ENCODE measurements at places on chromosomes 1 and 21.

DNA sequence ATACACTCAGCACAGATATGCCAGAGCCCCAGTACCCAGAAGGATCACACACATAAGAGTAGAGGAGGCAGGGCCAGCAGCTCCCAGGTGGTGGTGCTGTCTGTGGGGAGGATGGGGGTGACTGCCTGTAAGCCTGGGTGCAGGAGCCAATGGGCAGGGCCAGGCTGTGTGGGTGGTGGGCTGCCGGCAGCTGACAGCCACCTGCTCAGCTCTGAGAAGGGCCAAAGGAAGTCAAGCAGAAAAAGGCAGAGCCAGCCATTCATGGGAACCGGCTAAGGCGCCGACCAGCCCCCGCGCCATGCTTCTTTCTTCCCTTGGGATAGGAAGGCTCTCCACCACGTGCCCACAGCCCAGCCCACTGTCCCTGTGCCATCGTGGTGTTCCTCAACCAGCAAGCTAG is 14.1 kb downstream of the PIK3C2B start:
- no peak for DNase-seq

DNA sequence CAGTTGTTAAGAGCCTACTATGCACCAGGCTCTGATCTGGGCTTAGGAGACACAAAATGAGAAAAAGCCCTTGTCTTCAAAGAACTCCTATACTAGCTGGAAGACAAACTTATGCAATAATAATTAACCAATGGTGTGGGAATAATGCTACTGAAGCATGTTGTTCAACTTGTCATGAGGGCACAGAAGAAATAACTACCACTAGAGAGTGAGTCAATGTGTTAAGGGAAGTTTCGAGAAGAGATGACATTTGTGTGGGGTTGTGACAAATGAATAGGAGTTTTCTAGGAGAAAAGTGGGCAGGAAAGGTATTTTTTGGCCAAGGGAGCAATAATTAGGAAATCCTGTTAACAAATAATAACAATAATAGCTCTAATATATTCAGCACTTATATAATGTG is 205.0 kb downstream of the PDE4B start:
- no peak for DNase-seq

DNA sequence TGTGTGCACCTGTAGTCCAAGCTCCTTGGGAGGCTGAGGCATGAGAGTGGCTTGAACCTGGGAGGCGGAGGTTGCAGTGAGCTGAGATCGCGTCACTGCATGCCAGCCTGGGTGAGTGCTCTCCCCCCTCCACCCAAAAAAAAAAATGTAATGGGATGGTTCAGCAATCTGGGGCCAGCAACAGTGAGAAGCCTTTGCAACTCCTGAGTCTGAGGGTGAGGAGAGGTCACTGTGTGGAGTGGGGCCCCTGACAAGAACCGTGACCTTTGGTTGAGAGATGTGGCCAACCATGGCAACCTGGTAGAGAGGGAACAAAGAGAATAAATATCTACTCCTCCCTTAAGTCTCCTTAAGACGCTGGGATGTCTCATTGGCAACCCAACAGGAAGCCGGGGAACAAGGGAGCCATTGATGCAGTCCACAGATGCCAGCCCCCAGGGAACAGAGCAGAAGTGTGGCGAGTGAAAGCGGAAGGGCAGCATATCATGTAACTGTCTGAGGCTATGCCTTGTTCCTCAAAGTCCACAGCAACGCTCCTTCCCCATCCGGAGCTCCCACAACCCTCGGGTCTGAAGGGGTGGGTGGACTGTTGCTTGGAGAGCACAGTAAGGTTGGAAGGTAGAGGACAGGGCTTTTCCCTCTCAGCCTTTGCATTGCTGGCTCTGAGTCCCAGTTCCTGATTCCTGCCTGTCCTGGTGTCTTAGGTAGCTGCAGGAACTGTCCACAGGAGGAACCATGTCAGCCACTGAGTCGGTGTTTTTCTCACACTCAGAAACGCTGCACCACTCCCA is 8.3 kb downstream of the TRNP1 start:
- DNase-seq, result no peak

- no peak for DNase-seq
Measured at GRCh38 chr1:92487078-92487605, 417 bp upstream of the GFI1 start.

DNA sequence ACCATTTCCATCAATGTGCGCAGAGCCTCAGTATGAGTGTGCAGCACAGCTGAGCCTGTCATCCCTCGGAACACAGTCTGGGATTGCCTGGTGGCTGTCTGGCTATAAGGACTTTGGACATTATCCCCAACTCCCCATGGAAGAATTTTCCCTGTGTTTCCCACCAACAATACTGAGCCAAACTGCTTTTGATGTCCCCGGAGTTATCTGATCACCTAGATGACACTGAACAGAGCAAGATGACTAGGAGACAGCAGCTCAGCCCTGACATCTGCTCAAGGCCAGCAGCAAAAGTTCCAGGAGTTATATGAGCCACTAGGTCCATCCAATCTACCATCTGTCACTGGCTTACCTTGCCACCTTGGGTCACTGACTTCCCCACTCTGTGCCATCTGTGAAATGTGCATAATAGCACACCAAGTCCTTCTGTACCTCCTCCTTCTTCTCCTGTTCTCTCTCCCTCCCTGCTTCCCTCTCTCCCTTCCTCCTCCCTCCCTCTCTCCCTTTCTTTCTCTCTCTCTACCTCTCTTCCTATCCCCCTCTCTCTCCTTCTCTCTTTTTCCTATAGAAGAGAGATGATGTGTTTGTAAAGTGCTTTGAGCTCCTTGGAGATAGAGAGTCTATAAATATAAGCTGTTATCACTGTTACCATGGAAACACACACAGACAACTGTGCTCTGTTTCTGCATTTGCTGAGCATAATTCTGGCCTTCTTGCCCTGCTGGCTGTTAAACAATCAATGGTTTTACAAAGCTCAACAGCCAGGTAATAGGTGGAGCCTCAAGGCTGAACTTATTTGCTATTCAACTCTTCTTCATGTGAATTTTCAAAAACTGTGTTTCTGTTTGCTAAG is 19.7 kb upstream of the ATP1B1 start:
- no peak for DNase-seq

GRCh38 chr1:203450479-203451149 is 25.0 kb upstream of the PRELP start:
- no peak for DNase-seq

- no peak for DNase-seq
Measured at GRCh38 chr1:245915406-245915805, 591.7 kb downstream of the SMYD3 start.

- DNase-seq, result no peak
Measured at GRCh38 chr21:26025536-26026512, 144.7 kb downstream of the APP start.

DNA sequence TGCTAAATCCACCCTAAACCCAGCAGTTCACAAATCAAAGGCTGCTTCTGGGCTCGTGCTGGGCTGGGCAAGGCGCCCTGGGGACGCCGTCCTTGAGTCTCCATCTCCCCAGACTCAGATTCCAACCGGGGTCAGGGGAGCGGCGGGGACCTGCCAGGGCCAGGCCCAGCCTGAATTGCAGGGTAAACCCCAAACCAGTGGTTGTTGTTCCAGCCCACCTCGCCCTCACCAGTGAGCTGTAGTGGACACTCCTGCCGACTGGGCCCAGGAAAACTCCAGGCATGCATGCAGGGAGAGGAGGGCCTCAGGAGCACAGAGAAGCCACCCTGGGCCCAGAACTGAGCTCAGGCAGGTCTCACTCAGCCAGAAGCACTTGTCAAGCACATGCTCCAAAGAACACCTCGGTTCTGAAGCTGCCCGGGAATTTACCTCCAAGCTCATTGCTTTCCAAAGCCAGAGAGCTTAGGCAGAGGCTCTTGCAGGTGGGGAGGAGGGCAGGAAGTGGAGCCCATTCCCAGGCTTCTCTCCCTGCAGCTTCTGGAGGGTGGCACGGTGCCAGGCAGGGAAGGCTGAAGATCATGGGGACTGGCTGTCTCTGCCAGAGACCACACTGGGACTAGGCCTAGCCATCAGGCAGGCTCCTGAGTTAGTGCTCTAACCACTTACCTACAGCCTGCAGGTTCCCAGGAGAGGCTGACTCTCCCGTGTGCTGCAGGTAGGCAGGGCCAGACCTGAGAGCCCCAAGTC is 437.0 kb downstream of the MATN1 start:
- DNase-seq, result no peak

DNA sequence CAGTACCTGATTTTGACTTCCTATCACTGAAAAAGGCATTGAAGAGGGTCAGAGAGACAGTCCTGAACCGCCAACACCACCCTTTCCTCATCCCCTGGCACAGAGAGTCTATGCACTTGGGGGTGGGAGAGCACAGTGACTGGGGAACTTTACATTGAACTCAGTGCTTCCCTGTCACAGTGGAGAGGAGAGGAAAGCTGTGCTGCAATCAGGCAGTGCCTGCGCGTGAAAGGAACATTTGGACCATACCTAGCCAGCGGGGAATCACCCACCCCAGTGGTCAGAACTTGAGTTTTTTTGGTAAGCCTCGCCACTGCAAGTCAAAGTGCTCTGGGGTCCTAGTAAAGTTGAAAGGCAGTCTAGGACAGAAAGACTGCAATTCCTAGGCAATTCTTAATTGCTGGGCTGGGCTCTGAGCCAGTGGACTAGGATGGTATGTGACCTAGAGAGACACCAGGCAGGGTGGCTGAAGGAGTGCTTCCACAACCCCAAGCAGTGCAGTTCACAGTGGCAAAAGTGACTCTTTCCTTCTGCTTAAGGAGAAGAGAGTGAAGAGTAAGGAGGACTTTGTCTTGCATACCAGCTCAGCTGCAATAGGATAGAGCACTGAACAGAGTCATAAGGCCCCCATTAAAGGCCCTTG is 9.4 kb upstream of the HENMT1 start:
- no peak for DNase-seq

DNA sequence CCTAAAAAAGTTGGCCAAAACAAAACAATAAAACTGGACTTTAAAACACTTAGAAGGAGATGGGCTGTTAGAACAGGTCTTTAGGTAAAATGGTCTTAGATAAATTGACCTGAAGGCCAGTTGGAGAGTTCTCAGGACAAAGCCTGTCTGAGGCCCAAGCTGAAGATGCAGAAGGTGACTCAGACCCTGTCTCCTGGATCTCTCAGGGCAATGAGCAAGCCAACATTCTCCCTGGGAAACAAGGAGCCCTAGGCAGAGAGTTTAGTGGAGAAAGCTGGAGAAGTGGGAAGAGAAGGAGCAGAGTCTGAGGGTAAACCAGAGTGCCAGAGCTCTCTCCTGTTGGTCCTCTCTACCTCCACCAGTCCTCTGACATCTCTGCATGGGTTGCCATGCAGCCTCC is 70.1 kb downstream of the FCRL5 start:
- DNase-seq, result no peak

- no peak for DNase-seq
Measured at GRCh38 chr1:31345635-31346034, 27.2 kb downstream of the FABP3 start.

DNA sequence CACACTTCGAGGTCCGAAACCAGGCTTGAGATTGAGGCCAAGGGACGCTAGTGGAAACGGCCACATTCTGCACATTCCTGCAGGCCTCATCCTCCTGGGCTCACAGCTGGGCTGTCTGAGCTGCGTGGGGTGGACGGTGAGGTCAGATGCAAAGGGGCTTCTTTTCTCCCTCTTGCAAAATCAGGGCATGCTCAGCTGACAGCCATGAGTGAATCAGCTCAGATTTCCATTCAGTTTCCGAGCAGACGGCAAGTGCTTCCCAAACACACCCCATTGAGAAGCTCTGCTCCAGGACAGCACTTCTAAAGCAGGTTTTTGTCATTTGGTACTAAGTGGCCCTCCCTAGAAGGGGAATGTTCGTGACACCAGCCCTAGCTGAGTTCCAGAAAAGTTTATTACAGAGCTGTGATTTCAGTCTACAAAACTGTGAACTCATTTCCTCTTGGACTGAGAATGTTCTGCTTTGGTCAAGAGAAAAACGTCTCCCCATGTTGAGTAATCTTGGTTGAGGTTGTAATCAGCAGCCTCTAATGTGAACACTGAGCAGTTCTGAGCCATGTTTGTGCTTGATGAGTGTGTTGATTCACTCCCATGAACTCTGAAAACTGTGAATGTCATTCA is 10.0 kb downstream of the PDPN start:
- no peak for DNase-seq

- no peak for DNase-seq
Measured at GRCh38 chr1:228039986-228040385, 33.2 kb downstream of the WNT3A start.

DNA sequence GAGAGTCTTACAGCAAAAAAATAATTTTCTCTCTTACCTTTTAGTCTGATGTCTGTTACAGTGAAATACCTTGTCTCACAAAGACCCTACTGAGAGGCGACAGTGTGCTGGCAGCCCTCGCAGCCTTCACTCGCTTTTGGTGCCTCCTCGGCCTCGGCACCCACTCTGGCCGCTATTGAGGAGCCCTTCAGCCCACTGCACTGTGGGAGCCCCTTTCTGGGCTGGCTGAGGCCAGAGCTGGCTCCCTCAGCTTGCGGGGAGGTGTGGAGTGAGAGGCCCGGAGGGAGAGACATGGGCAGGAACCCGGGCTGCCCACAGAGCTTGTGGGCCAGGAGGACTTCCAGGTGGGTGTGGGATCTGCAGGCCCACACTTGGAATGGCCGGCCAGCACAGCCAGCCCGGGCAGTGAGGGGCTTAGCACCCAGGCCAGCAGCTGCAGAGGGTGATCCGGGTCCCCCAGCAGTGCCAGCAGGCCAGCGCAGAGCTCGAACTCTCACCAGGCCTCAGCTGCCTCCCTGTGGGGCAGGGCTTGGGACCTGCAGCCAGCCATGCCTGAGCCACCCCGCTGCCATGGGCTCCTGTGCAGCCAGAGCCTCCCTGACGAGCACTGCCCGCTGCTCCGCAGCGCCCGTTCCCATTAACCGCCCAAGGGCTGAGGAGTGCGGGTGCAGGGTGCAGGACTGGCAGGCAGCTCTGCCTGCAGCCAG is 10.8 kb upstream of the CFHR1 start:
- DNase-seq, result no peak

DNA sequence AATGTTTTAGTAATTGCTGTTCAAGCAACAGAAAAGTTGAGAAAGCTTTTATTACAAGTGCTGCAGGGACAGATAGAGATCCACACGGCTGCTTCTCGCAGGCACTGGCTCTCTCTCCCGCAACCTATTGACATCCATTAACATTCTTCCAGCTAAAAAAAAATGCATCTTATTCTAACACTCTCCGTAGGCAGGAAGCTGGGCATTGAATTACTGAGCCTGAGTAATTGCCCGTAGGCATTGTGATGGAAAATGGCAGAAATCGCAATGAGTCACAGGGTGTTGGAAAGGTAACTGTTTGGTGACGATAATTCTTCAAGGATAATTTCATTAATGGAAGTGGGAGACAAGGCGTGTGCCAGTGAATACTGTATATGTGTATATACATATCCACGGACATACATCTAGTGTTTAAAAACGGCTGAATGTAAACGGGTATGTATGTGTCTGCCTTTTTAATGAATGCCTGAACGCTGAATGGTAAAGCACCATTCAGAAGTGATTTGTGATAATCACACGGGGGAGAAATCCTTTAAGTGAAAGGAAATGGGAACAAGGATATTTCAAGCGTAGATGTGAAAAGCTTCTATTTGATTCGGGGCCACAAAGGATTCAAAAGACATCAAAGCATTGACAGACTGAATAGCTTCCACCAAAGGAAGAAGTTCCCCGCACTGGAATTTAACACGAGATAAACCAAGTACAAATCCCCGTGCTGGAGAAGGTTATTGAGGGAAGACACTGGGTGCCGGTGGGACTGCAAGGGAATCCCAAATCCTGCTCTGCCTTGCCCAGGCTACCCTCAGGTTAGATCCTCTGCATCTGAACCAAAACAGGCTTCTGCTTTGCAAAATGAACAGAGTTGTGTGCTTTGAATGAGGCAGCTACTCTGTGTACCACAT is 567.2 kb downstream of the NPHP4 start:
- DNase-seq, result no peak

Data from activated naive CD4-positive, alpha-beta T cell treated with anti-CD3 and anti-CD28 coated beads, Interleukin-2, amount 50 U/mL, for 16 hours (primary cell).